ENCODE measurements at places on chromosomes 6 and 20. TPM values are rescaled to one million over a fixed set of nuclear protein-coding genes. Genes with fewer than 3 reads are reported as not detected.

GRCh38 chr6:20812776-20813175 lies 278.5 kb downstream of the CDKAL1 start:
- peaks cover 12% of the 10 kb centered on the region for H3K36me3 ChIP-seq
- no peak overlapping the region for H3K27ac ChIP-seq
- H3K4me1 ChIP-seq: peaks cover 29% of the 10 kb centered on the region
- no peaks in the 10 kb centered on the region for H3K27me3 ChIP-seq

- no peak overlapping the region for H3K27ac ChIP-seq
- H3K27me3 ChIP-seq: no peaks in the 10 kb centered on the region
- no peak overlapping the region for H3K4me3 ChIP-seq
- DNase-seq: no peak
- H3K36me3 ChIP-seq: peaks cover 5% of the 10 kb centered on the region
- H3K4me1 ChIP-seq: peaks cover 25% of the 10 kb centered on the region
These were observed 67.3 kb downstream of the SLC22A23 start for GRCh38 chr6:3389390-3390167.

DNA sequence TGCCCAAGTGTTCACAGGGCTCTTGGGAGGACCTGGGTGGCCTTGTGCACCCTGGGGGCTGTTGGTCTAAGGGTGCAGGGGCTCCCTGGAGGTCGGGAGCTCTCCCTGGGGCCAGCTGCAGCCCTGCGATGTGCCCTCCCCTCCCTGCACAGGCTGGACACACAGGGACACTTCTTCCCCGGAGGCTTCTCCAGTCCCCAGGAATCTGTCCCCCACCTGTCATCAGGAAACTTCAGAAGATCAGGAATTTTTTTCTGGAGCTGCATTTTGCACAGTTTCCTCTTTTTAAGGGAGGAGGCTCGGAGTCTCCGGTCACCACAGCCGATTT lies 66.9 kb upstream of the BHLHE23 start:
- H3K36me3 ChIP-seq: no peaks in the 10 kb centered on the region
- peaks cover 4% of the 10 kb centered on the region for H3K4me1 ChIP-seq
- peaks cover 87% of the 10 kb centered on the region for H3K27me3 ChIP-seq
- no peak for DNase-seq
- H3K27ac ChIP-seq: no peak overlapping the region

DNA sequence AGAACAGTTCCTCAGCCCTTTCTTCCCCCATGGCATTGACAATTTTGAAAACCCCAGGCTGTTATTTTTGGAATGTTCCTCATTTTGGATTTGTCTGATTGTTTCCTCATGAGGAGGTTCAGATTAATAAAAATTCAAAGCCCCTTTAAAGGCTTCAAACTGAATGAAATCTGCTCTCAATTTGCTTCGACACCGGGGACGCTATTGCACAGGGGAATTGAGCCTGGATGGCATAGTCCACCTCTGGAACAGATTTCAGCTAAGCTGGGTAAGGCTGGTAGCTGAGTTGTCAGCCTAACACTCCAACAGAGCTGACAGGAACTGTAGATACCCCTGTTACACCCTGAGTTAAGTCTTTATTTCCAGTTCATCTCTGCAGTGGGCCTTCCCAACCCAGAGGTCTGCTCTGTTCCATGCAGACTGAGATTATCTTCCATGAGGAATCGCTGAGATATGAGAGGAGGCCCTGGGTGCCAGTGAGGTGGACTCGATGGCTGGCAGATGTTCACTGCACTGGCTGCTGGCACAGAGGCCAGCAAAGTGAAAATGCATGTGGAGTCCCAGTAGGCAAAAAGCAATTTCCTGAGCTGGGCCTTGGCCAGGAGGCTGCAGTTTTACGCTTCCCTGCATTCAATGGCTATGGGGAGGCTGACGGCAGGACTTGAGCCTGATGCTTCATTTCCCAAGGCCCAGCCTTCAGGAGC lies 73.3 kb upstream of the PAX1 start:
- no peaks in the 10 kb centered on the region for H3K36me3 ChIP-seq
- DNase-seq: no peak
- H3K4me1 ChIP-seq: no peaks in the 10 kb centered on the region
- H3K4me3 ChIP-seq: no peak overlapping the region
- H3K27me3 ChIP-seq: peaks cover 63% of the 10 kb centered on the region

GRCh38 chr6:75272145-75272840 lies 12.3 kb downstream of the TMEM30A start:
- DNase-seq: no peak
- no peak overlapping the region for H3K27ac ChIP-seq
- no peaks in the 10 kb centered on the region for H3K4me1 ChIP-seq
- H3K36me3 ChIP-seq: peaks cover 18% of the 10 kb centered on the region
- no peak overlapping the region for H3K4me3 ChIP-seq

GRCh38 chr6:101662111-101662897 lies 268.8 kb downstream of the GRIK2 start:
- H3K27me3 ChIP-seq: no peaks in the 10 kb centered on the region
- H3K36me3 ChIP-seq: peaks cover 6% of the 10 kb centered on the region
- no peak overlapping the region for H3K4me3 ChIP-seq

- DNase-seq: no peak
- H3K36me3 ChIP-seq: peaks cover 18% of the 10 kb centered on the region
- no peak overlapping the region for H3K27ac ChIP-seq
- H3K4me1 ChIP-seq: no peaks in the 10 kb centered on the region
These were observed 32.2 kb downstream of the MMUT start for GRCh38 chr6:49430866-49431265.

GRCh38 chr6:10555625-10556309 lies 34.6 kb downstream of the GCNT2 start:
- H3K27me3 ChIP-seq: peaks cover 13% of the 10 kb centered on the region
- peaks cover 59% of the 10 kb centered on the region for H3K4me1 ChIP-seq
- peak; percentile 45 for DNase-seq
- peak overlapping the region; percentile 91 for H3K4me3 ChIP-seq

- no peak overlapping the region for H3K4me3 ChIP-seq
- peaks cover 24% of the 10 kb centered on the region for H3K36me3 ChIP-seq
- no peak for DNase-seq
- H3K27me3 ChIP-seq: no peaks in the 10 kb centered on the region
- no peaks in the 10 kb centered on the region for H3K4me1 ChIP-seq
These were observed 15.8 kb downstream of the MYB start for GRCh38 chr6:135196739-135197510.

GRCh38 chr20:9629831-9630230 lies 115.4 kb downstream of the LAMP5 start:
- H3K36me3 ChIP-seq: no peaks in the 10 kb centered on the region
- peak overlapping the region; percentile 35 for H3K27ac ChIP-seq
- H3K4me1 ChIP-seq: peaks cover 8% of the 10 kb centered on the region
- no peak overlapping the region for H3K4me3 ChIP-seq

- H3K4me1 ChIP-seq: peaks cover 42% of the 10 kb centered on the region
- no peak overlapping the region for H3K27ac ChIP-seq
- no peaks in the 10 kb centered on the region for H3K36me3 ChIP-seq
- peak overlapping the region; percentile 92 for H3K4me3 ChIP-seq
These were observed 1.2 kb downstream of the NCOA5 start for GRCh38 chr20:46088409-46089166.

DNA sequence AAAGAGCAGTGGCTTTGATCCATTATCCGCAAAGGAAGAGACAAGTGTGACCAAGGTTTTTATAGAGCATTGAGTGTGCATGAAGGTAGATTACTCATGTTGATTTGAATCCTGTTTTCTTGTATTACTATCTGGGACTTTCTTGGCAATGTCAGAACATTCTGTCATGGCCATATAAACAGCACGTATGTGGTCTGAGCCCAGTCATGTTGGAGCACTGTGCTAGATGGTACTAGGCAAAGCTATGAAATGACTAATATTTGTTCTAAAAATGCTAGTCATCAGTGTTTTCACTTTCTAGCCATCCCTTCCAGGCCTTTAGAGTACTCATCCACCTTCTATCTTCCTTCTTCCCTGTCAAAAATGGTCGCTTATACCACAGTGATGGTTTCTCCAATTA lies 278.6 kb upstream of the FLRT3 start:
- no peaks in the 10 kb centered on the region for H3K36me3 ChIP-seq
- H3K4me3 ChIP-seq: no peak overlapping the region
- H3K27ac ChIP-seq: no peak overlapping the region
- no peak for DNase-seq

DNA sequence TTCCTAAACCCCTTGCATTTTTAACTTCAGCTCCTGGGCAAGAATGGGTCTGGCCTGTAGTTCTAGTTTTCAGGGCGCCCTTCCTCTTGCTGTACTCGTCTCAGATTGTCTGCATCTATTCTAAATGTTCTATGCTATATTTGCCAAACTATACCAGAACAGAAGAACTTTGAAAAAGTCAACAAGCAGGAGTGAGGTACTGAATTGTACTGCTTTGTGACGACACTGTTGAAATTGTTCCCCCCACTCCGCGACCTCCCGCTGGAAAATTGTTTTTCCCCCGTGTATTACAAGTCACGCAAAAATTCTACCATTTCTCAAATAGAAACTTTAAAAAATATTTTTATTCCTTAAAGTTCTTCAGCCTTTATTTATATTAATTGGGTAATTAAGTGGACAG lies 73.9 kb downstream of the CBFA2T2 start:
- H3K4me1 ChIP-seq: peaks cover 31% of the 10 kb centered on the region
- DNase-seq: no peak
- H3K4me3 ChIP-seq: no peak overlapping the region
- H3K27me3 ChIP-seq: no peaks in the 10 kb centered on the region
- H3K36me3 ChIP-seq: peaks cover 5% of the 10 kb centered on the region
- peak overlapping the region; percentile 47 for H3K27ac ChIP-seq

- H3K36me3 ChIP-seq: peaks cover 3% of the 10 kb centered on the region
- no peak overlapping the region for H3K4me3 ChIP-seq
- H3K27ac ChIP-seq: no peak overlapping the region
- peaks cover 25% of the 10 kb centered on the region for H3K4me1 ChIP-seq
- no peaks in the 10 kb centered on the region for H3K27me3 ChIP-seq
These were observed 3.4 kb upstream of the TMEM14C start for GRCh38 chr6:10719296-10719963.

DNA sequence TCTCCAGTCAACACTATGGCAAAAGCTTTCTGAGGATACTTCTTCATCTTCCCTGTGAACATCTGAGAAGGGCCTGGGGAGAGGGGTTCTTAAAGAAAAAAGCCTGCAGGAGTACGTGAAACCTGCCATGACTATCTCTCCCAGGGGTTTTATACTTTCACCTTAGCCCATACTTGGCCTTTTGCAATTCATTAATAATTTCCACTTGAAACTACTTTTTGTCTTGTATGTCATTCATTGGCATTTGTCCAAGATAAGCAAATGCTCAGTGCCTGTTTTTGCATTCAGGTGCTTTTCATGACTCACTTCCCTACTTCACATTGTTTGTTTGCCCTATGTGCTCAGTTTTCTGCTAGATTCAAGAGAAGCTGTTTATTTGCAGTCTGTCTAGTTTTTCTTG lies 580.3 kb upstream of the GJE1 start:
- H3K36me3 ChIP-seq: peaks cover 26% of the 10 kb centered on the region
- DNase-seq: no peak
- H3K4me3 ChIP-seq: no peak overlapping the region

DNA sequence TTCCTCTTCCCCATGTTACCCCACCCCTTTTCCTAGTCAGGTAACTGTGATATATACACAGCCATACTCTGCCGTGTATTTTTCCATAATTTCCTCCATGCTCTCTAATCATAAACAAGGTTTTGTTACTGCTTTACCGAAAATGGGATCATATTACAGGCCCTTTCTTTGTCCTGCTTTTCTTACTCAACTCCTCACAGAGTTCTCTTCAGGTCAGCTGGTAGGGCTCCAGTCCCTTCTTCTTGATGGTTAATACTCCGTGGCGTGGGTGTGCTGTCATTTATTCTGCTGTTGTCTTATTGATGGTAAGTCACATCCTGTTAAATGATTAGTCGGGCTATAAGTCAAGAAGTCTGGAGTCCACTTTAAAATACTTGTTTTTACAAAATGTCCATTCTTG lies 24.9 kb upstream of the PI16 start:
- H3K4me1 ChIP-seq: no peaks in the 10 kb centered on the region
- H3K27ac ChIP-seq: no peak overlapping the region
- no peak overlapping the region for H3K4me3 ChIP-seq

GRCh38 chr6:123810214-123810613 lies 6.5 kb downstream of the NKAIN2 start:
- DNase-seq: no peak
- peaks cover 3% of the 10 kb centered on the region for H3K4me1 ChIP-seq
- H3K36me3 ChIP-seq: no peaks in the 10 kb centered on the region
- no peak overlapping the region for H3K4me3 ChIP-seq

DNA sequence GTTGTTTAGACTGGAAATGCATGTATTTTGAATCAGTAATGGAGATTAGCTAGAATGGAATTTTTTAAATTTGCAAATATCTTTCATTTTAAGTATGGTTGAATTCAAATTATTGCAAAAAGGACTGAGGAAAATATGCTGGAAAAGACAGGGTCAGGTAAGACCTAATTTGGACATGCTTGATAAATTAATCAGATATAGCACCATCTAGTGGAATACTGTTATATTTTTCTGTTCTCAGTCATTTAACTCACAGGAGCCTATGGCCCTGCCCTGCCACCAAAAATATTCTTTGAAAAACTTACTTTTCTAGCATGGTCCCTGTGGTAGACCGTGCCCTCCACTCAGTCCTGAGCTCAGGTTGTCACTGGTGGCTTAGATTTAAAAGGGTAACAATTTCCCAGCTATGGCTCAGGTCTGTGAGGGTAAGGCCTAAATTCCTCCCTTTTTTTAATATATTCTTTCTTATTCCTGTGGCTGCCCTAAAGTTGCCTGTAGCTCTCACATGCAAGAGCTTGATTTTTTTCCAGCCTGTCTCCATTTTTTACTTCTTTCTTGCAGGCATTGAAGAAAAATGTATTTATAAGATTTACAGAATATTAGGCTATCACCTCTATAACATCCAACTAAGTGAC lies 25.3 kb upstream of the KIAA1586 start:
- no peak overlapping the region for H3K27ac ChIP-seq
- no peak overlapping the region for H3K4me3 ChIP-seq
- no peaks in the 10 kb centered on the region for H3K4me1 ChIP-seq
- H3K36me3 ChIP-seq: peaks cover 16% of the 10 kb centered on the region

The OR12D2 gene
- total RNA-seq: not detected

The TAP1 gene
- 2.8 TPM for total RNA-seq

The SLC17A3 gene
- total RNA-seq: not detected

The SYCP2 gene
- 2.3 TPM for total RNA-seq

The CRISP3 gene
- not detected for total RNA-seq

The KATNA1 gene
- total RNA-seq: 15.5 TPM

The CST4 gene
- not detected for total RNA-seq

The HTR1E gene
- total RNA-seq: not detected

The PLG gene
- 0.30 TPM for total RNA-seq

The MOG gene
- not detected for total RNA-seq

Data from neural crest cell (in vitro differentiated cells).